Upper lobe of left lung (tissue), 6 donors: ENCODE measurements at places on chromosomes 13 and 19.
A peak's percentile ranks its signal among the peaks of the same experiment; 100 is the strongest.

GRCh38 chr19:42270346-42271044 is 1.4 kb downstream of the CIC start:
- DNase-seq: peak; percentile 71

DNA sequence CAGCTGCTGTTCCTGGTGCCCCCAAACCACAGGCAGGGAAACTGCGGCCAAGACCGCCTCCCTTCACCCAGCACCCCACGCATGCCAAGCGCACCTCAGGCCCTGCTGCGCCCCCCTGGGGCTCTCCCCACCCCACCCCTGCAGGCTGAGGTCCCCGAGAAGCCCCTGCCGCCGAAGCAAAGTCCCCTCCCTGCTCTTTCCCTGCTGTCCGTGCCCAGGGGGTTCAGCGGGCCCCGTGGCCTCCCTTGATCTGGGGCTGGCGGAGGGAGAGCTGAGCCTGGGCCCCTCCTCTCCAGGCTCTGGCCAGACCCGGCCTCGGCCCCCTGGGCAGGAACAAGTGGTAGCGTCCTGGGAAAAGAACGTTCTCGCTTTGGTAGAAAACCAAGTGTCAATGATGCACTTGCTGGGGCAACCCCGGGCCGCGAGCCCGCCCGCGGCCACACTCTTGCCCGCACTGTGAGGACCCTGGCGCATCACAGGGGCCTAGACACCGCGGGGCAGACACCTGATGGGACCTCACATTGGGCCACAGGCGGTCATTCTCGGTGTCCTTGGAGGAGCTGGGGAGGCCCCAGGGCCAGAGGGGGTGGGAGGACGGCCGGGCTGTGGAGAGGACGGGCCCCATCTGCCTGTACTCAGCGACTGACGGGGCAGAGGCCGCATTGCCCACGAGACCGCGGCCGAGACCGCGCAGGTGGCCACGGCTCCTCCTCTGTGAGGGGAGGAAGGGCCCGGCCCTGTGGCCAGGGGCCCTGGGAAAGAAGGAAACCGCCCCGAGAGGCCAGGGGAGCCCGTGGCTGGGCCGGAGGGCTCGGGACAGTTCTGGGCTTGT is 29.0 kb downstream of the GPX4 start:
- DNase-seq: no peak

GRCh38 chr19:33784432-33784831 is 12.2 kb upstream of the KCTD15 start:
- DNase-seq: no peak

- DNase-seq: no peak
Measured at GRCh38 chr19:18306209-18306887, 16.5 kb downstream of the LSM4 start.

DNA sequence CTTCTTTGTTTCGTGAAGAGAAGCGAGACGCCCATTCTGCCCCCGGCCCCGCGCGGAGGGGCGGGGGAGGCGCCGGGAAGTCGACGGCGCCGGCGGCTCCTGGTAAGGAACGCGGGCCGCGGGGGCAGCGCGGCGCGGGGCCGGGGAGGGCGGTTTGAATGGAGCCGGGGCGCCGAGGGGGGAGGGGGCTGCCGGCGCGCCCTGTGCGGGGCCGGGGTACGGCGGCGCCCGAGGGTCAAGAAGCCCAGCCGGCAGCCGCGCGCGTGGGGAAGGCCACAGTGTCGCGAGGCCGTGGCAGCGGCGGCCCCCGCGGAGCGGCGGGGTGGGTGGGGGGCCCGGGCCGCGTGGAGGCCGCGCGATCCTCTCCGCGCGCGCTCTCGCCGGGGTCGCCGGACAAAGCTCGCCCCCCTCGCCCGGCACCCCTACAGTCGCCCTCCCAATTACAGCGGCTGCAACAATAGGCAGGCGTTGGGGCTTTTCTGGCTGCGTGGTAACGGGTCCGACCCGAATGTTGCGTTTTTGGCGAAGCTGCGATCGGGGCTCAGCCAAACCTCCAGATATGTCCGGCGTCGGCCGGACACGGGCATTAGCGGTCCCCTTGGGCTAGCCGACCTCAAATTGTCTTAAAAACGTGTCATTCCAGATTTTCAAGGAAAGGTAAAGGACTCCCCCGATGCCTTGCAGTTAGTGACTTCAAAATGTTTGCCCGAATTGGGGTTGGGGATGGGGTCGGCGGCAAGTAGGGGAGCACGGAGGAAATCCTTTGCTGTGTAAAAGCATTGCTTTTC is 437 bp downstream of the SMARCA4 start:
- DNase-seq: no peak

DNA sequence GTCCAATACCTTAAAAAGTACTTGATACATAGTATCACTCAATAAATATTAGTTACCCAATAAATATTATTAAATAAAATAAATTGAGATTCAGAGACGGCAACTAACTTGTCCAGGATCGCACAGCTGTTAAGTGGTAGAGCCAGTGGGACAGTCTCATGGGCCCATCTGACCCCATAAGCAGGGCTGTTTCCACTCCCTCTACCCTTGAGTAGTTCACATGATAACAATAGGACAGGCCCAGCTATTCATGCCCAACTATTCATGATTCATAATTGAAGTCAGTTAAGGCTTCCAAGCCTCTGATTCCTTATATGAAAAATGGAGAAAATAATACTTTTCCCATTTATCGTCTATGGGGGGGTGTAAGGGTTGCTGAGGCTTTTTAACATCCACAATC is 78.2 kb downstream of the C13orf42 start:
- no peak for DNase-seq

DNA sequence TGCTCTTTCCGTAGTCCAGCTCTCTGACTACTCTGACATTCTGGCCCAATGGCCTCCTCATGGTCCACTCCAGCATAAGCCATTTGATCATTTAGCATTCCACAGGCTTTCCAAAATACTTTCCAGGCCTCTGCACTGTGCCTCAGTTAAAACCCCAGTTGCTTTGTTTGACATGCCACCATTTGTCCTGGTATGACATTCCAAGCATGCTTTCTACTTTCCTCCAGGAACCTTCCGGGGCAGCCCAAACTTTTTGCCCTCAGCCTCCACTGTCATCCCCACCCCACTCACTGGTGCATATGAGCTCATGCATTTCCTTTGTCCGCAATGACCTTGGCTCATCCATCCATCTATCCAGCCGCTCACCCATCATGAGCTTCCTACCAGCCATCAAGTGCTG is 41.8 kb upstream of the WASF3 start:
- no peak for DNase-seq

DNA sequence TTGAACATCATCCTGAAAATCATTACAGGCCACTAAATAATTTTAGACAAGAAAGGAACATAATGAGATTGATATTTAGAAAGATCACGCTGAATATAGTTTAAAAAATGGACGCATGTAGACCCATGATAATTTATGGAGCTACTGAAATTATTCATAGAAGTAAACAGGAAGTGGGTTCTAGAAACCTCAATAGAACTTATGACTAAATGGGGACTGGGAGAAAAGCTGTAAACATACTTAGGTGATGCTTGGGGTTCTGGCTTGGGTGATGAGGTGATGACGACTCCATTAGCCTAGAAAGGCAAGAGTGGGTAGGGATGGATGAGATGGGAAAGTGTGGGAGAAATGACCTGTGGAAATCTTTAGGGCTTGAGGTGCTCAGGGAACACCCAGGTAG is 484.0 kb downstream of the MYO16 start:
- DNase-seq: no peak

- peak; percentile 81 for DNase-seq
Measured at GRCh38 chr19:55549500-55550320, 4.4 kb upstream of the SBK3 start.

- no peak for DNase-seq
Measured at GRCh38 chr19:40314656-40315055, 29.5 kb upstream of the AKT2 start.

DNA sequence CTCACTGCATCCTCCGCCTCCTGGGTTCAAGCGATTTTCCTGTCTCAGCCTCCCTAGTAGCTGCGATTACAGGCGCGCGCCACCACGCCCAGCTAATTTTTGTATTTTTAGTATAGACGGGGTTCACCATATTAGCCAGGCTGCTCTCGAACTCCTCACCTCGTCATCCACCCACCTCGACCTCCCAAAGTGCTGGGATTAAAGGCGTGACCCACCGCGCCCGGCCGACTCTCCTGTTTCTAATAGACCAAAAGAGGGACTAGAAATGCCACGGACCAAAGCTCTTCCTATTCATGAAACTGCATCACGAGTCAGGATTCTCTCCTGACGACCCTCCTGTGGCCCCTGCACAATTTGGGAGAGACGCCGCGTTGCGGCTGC is 563 bp downstream of the ZNF43 start:
- DNase-seq: no peak

DNA sequence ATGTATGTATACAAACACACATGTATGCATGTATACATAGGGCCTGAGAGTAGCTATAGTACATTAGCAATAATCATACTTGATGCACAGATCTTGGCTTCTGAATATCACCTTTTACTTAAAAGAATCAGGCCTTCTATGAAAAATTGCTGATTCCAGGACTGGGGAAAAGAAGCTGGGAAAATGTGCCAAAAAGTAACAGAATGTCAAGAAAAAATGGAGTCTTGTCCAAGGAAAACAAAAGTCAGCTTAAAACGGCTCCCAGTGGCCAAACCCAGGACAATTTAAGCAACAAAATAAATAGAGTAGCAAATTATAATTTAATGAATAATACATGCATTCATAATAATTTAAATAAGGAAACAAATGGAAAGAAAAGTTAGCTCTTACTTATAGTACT is 2104.9 kb downstream of the PCDH9 start:
- DNase-seq: no peak

DNA sequence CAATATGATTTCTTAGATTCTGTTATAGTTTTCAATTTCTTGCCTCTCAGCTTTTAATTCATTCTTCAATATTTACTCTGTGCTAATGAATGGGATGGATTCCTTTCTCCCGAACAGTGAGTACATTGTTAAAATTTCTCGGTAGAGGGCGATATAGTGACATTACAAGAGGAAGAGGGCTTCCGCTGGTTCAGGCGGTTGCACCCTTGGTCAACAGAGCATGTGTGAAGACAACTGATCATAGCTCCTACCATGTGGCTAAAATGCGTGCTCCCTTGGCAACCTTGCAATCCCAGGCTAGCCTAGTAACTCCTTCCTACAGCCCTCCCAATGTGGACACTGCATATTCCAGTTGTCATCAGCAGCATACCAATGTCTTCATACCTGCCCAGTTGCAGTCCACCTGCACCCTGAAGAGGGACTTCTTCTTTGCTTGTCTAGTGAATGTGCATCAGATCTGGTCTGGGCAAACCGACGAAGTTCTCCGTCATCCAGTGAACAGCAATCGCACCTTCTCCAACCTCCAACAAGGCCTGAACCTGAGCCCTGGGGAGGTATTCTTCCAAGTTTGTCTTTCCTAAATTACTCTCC is 653.0 kb upstream of the GPC6 start:
- DNase-seq: no peak

- DNase-seq: no peak
Measured at GRCh38 chr13:111286162-111286561, 34.3 kb upstream of the TEX29 start.

GRCh38 chr19:49200238-49200862 is 42.8 kb downstream of the TRPM4 start:
- DNase-seq: no peak

- DNase-seq: peak; percentile 37
Measured at GRCh38 chr19:4267101-4267900, 11.8 kb upstream of the SHD start.

DNA sequence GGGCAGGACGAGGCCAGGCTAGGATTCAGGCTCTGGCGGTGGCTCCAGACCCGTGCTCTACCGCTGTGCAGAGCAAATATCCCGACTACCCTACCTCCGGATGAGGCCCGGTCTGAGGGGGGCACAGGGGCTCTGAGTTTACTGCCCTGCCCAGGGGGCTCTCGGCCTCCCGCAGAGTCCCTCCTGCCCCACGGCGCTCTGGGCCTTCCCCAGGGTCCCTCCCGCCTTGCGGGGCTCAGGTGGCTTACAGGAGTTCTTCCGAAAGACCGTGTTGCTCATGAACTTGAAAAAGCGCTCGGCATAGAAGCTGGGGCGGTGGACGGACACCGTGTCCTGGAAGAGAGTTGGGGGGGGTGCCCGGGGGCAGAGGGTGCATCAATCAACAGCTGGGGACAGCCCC is 19.1 kb upstream of the CACTIN start:
- no peak for DNase-seq

- DNase-seq: peak; percentile 74
Measured at GRCh38 chr19:14048443-14049153, 13.3 kb downstream of the PALM3 start.

DNA sequence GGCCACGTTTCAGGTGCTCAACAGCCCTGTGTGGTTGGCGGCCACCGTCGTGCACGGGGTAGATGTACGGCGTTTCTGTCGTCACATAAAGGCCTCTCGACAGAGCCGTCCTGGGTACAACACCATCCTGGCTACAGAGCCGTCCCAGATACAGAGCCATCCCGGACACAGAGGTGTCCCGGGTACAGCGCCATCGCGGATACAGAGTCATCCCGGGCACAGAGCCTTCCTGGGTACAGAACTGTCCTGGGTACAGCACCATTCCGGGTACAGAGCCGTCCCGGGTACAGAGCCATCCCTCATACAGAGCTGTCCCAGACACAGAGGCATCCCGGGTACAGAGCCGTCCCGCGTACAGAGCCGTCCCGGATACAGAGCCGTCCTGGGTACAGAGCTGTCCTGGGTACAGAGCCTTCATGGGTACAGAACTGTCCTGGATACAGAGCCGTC is 222.7 kb upstream of the SOX1 start:
- no peak for DNase-seq

DNA sequence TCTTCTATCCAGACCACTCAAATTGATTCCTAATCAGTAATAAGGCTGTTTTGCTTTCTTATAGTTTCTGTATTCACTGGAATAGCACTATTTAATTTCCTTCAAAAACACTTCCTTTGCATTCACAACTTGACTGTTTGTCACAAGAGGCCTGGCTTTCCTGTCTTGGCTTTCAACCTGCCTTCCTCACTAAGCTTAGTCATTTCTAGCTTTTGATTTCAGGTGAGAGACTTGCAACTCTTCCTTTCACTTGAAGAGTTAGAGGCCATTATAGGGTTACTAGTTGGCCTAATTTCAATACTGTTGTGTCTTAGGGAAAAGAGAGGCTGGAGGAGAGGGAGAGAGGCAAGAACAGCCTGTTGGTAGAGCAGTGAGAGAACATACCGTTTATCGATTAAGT is 47.0 kb downstream of the SACS start:
- DNase-seq: no peak

DNA sequence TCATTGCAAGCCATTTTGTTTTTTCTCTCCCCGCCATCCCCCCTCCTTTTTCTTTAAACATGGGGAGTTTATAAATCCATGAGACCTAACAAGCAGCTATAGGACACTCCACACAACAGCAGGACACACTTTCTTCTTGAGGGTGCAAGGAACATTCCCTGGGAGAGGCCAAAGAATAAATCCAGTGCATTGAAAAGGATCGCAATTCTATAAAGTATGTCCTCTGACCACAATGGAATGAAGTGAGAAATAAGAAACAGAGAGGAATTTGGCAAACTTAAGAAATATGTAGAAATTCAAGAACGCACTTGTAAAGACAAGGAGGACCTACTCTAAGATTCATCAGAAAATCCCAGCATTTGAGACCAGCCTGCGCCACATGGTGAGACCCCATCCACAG is 11.9 kb downstream of the KLF2 start:
- DNase-seq: no peak
